ENCODE measurements at places on chromosomes 12 and 14. TPM values are rescaled to one million over a fixed set of nuclear protein-coding genes. Genes with fewer than 3 reads are reported as not detected.

Gene ANO2
- 6.4 TPM for polyA plus RNA-seq

Gene GRIP1
- polyA plus RNA-seq, result 27.7 TPM

Gene GTF2A1
- polyA plus RNA-seq, result 38.8 TPM

Gene FOXN4
- 1.3 TPM for polyA plus RNA-seq

Gene EPYC
- not detected for polyA plus RNA-seq

Gene ACOT4
- polyA plus RNA-seq, result 1.8 TPM

Gene SAMD15
- polyA plus RNA-seq, result 5.6 TPM

Gene TMPRSS12
- polyA plus RNA-seq, result 0.12 TPM

Gene SLC2A14
- 0.96 TPM for polyA plus RNA-seq

Gene ART4
- polyA plus RNA-seq, result not detected

Gene PLEKHH1
- polyA plus RNA-seq, result 81.8 TPM

Gene KRT79
- polyA plus RNA-seq, result 1.4 TPM

Gene TCL1B
- not detected for polyA plus RNA-seq

Gene NAV3
- polyA plus RNA-seq, result 41.9 TPM

Gene SAMD4A
- polyA plus RNA-seq, result 17.8 TPM

Gene TOMM20L
- 1.3 TPM for polyA plus RNA-seq

Gene RPL10L
- polyA plus RNA-seq, result not detected

Gene TAS2R20
- polyA plus RNA-seq, result 2.1 TPM

Gene GON7
- polyA plus RNA-seq, result 16.8 TPM

Gene SPIC
- not detected for polyA plus RNA-seq

Gene PLBD1
- 4.1 TPM for polyA plus RNA-seq

Gene PRKD1
- polyA plus RNA-seq, result 23.9 TPM

Gene CRACR2A
- polyA plus RNA-seq, result 1.5 TPM

Gene PPP1R1A
- polyA plus RNA-seq, result 119 TPM

Gene HOXC9
- polyA plus RNA-seq, result 17.9 TPM

Gene NCAPD2
- 28.9 TPM for polyA plus RNA-seq

Gene ACSM4
- not detected for polyA plus RNA-seq

Gene GDF3
- polyA plus RNA-seq, result 1.1 TPM

Gene FAM181A
- polyA plus RNA-seq, result 11.8 TPM

Gene IL22
- polyA plus RNA-seq, result not detected

Gene SOAT2
- 0.21 TPM for polyA plus RNA-seq

Gene LUM
- polyA plus RNA-seq, result 48.9 TPM

Gene RIC8B
- 26.3 TPM for polyA plus RNA-seq

Gene HAL
- polyA plus RNA-seq, result 0.29 TPM

Gene C1QL4
- 24.9 TPM for polyA plus RNA-seq

All from spinal cord (tissue), 10 donors.